PC-9 (cell line): ENCODE measurements at places on chromosomes 13 and 19.

DNA sequence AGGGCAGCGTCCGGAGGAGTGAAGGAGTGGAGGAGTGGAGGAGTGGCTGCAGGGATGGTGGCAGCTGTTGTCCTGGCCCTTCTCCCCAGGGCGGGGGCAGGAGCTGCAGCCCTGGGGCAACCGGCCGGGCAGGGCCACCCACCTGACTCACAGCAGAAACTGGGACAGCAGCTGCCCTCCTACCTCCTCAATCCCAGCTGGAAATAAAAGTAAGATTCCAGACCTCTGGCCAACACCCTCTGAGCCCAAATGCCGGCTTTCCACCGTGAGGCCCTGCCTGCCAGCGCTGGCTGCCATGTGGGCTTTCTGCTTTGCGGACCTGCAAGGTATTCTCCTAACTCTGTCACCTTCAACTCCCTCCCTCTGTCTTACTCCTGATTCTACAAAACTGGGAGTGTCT, 3.3 kb upstream of the CLPP start:
- peak; percentile 37 for DNase-seq

GRCh38 chr13:111936267-111936925, 130.6 kb upstream of the SOX1 start:
- no peak for DNase-seq

- DNase-seq: peak; percentile 77
Observed at GRCh38 chr19:14022469-14022868, 5.5 kb upstream of the RLN3 start.

DNA sequence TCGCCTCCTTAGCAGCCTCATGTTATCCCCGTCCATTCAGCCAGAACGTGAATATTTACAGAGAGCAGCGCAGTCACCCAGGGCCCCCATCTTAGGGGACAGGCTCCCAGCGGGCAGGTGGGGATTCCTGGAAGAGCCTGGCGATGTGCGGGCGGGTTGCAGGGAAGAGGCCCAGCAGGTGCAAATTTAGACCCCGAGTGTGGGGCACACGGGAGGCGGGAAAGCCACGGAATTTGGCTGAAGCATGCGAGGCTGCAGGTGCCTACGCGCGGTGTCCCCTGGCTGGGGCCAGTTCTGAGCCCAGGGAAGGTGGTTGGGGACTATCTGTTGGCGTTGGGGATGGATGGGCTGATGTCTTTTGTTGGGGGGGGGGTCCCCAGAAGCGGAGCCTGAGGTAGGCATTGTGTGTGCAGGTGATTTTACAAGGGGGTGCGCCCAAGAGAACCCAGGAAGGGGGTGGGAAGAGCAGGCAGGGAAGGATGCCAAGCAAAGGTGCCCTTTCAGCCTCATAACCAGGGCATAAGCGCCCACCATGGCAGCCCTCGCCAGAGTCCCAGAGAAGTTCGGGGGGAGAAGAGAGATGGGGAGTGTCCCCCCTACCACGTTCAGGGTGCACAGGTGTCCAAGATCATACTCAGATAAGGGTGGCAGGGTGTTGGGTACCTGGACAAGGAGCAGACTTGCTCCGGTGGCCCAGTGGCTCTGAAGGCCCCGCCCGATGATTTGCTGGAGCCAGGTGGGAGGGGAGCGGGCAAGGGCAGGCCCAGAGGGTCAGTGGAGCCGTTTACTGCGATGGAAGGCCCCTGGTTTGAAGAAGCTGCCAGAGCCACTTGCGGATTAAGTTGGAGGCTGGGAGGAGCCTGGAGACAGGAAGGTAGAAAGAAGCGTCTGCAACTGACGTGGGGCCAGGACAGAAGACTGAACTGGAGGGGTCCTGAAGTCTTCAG, 1.2 kb downstream of the TPGS1 start:
- no peak for DNase-seq

GRCh38 chr19:2043961-2044708, 6.9 kb downstream of the MKNK2 start:
- no peak for DNase-seq

DNA sequence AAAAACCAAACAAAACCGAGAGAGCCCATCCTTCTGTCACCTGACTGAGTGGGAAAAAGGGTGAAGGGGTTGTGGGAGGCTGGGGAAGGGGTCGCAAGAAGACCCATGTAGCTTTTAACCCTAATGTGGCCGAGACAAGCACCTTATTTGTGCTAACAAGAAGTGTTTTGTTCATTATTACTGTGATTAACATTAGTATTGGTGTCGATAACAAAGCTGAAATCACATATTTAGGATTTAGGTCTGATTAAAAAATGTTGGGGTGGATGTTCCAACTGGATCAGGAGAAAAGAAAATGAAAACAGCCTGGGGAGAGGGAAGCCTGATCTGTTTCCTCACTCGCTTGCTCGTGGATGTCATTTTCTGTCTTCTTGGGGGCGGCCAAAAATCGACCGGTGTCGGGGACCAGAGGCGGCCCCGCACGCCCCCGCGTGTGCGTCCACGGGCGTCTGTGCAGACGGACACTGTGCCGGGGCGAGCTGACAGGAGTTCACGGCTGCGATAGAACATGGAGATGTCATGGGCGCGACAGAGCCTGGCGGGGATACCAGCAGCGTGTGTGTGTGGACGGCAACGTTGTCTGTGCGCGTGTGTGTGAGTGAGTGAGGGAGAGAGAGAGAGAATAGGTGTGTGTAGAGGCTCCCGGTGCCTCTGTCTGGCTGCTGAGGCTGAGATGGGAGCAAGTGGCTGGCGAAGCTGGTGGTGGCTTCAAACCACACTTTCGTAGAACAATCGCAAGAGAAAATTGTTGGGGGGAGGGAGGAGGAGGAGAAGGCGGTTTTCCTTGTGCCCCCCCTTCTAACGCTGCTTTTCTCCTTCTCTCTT, 29.1 kb downstream of the NFIX start:
- no peak for DNase-seq

DNA sequence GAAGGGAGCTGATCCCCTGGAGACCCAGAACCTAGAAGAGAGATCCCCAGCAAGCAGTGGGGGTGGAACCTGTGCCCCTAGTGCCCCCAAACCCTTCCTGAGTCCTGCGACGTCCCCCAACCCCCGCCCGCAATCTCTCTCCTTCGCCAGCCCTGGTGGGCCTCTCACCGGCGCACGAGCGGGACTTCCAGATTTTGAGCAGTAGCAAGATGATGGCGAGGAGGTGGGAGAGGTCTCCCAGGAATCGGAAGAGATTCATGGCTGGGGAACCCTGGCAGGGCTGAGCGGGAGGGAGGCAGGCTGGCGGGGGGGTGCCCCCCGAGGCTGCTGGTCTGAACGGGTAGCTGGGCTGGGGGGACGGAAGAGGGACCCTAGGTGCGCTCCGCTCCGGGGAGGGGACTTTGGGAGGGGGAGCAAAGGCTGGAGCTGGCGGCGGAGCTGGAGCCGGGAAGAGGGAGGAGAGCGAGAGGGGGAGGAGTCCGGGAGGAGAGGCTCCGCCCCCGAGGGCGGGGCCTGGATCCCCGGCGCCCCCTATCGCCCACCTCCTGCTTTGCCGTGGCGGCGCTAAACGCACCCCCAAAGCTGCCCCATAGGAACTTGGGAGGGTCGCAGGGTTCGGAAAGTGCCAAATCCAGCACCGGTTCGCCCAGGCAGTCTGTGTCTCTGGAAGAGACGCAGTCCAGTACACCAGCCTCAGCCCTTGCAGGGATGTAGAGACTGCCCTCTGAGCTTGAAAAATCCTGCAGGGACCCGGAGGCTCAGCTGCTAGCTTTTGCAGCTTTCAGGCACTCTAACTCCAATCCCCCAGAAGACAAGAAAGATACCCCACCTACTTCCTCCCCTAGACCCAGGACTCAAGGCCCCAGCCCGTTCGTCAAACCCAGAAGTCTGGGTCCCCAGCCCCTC, at the start of gene KDELR1:
KDELR1 (minus strand) TSS at position 452 of the 906 bp plus-strand sequence; CDS start at position 259, 193 bp downstream.
- peak; percentile 82 for DNase-seq

DNA sequence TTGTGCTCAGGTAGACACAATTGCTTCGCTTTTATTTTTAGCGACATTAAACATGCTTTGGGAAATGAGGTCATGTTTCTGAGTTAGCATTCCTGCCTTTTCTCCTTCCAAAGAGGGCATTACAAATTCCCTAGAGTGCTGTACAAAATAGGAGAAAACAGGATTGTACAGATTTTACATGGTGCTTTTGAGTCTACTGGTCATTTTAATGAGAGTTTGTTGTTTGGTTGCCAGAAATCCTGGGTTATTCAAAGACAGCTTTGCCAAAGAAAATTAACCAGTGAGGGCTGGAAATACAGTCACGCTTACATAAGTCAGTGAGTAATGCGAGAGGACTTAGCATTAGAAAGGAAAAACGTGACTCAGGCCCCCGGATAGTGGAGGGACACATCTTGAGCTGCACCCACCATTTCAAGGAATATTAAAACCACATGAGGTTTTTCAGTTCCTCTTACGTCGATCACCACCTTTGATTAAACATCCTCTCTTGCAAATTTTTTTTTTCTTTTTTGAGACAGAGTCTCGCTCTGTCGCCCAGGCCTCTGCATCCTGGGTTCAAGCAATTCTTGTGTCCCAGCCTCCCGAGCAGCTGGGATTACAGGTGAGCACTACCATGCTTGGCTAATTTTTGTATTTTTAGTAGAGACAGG, 55.4 kb downstream of the SACS start:
- DNase-seq: no peak

GRCh38 chr13:92900446-92900845, 326.2 kb upstream of the GPC6 start:
- DNase-seq: no peak

GRCh38 chr19:40388481-40388880, 1.5 kb downstream of the HIPK4 start:
- no peak for DNase-seq

GRCh38 chr19:3605361-3605760, 1.3 kb downstream of the TBXA2R start:
- DNase-seq: no peak

GRCh38 chr13:46816371-46816770, 19.4 kb upstream of the ESD start:
- no peak for DNase-seq

- DNase-seq: no peak
Observed at GRCh38 chr19:3097442-3097871, 3.3 kb downstream of the GNA11 start.

GRCh38 chr13:28358708-28359107, 136.2 kb downstream of the FLT1 start:
- DNase-seq: no peak

DNA sequence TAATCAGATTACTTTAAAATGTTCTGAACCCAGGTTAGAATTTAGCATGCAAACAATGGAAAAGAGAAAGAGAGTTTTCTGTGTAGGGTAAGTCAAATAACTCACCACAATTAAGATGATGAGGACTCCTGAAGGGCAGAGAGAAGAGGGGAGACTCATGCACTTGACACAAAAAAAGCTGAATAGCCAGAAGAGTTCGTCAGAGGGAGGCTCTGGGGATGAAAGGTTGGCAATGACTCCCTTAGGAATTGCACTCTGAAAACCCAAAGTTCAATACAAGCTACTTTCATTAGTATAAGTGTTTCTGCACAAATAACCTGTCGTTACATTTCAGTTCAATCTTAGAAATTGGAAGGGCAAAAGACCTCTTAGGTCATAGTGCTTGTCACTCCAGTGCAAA, 434.4 kb upstream of the PCDH9 start:
- no peak for DNase-seq

GRCh38 chr19:9839415-9839814, 4.3 kb downstream of the PIN1 start:
- no peak for DNase-seq

DNA sequence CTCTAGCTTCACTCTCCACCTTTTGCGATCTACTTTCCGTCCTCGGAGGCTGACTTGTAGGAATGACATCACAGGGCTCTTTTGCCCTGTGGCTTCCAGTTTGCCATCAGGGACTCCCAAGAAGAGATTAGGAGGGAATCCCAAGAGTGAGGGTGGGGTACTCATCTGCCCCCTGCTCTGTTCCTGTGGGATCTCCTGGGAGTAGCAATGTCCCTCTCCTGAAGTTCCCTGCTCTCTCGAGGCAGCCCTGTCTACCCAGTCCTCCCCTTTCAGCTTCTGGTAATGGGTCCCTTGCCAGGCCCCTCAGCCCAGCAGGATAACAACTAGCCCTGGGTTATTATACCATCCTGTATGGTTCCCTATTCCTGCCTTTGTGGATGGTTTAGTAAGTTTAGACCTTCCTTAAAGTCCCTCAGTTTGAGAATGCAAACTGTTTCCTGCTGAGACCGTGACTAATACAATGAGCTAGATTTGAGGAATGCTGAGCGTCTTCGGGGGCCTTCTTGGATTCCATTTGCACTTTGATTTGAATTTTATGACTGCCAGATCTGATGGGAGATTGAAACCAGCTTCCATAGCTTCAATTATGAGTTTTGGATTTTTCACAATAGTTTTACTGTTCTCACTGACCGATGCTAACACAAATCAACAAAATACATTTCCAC, 73.7 kb upstream of the IPO5 start:
- DNase-seq: peak; percentile 76

DNA sequence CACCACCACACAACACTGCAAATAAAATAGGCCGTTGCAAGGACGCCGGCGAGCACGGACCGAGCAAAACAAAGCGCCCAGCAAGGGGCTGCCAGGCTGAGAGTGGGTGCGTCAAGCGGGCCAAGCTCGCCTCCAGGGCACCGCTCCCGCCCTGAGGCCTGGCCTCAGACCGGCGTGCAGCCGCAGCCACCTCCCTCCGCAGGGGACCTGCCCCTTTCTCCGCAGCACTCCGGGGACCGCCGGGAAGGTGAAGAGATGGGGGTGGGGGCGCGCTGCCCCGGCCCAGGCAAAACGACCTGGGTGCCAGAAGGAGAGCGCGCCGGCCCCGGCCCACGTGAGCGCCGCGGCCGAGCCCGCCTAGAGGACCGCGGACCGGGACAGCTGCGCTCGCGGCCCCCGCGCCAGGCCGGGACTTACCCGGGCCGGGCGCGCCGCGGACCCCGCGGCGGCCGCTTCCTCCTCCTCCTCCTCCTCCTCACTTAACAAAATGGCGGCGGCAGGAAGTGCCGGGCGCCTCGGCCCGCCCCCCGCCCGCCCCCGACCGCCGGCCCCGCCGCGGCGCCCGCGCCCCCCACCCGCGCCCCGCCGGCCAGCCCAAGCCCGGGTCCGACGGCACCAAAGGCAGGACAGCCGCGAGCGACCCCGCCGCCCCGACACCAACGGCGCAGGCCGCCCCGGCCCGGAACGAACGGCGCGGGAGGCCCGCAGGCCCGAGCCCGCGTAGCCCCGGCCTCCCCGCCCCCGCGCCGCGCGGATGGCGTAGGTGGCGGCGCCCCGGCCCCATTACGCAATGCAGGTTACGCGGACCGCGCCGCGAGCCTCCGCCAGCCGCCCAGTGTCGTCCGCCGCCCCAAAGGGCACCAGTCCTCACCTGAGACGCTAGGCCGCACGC, 674 bp downstream of the BRD4 start:
- DNase-seq: no peak

GRCh38 chr19:38210458-38210987, 13.5 kb downstream of the DPF1 start:
- DNase-seq: no peak
